Nephron progenitor cell (in vitro differentiated cells): ENCODE measurements at places on chromosomes 16 and 17.

DNA sequence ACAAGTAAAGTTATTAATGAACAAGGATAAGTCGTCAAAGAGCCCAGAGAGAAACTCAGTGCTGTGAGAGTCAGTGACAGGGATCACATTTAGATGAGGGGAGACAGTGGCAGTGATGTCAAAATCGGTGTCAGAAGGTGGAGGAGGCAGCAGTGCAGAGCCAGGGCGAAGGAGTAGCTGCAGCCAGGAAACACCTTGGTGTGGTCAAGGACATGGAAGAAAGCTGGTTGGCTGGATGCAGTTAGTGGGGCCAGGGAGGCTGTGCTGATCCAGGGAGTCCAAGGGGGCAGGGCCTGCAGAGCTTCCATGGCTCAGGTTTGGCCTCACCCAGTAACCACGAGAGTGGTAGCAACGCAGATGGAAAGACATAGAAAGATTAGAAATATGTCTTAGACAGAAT is 50.7 kb upstream of the ADORA2B start:
- H3K4me1 ChIP-seq: peaks cover 20% of the 10 kb centered on the region
- H3K27ac ChIP-seq: no peak overlapping the region
- H3K36me3 ChIP-seq: no peaks in the 10 kb centered on the region
- no peak for DNase-seq
- H3K4me3 ChIP-seq: no peak overlapping the region
- H3K27me3 ChIP-seq: peaks cover 7% of the 10 kb centered on the region

DNA sequence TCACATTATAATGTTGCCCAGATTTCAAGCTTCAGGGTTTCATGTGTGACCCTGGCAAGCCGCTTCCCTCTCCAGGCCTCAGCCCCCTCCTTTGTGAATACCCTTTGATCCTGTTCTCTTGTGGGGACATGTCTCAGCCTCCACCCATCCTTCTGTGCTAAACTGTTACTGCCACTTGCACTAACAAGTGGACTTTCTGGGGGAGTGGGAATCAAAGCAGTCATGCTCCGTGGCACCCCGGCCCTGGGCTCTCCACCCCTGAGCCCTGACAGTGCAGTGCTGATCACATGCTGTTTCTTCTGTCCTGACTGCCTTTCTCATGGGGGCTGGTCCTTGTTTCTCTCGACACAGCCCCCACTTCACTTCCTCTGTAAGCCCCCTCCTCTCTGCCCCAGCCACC is 9.7 kb upstream of the DCAF7 start:
- peaks cover 50% of the 10 kb centered on the region for H3K27me3 ChIP-seq
- peak overlapping the region; percentile 76 for H3K27ac ChIP-seq
- peak; percentile 27 for DNase-seq
- no peaks in the 10 kb centered on the region for H3K36me3 ChIP-seq

DNA sequence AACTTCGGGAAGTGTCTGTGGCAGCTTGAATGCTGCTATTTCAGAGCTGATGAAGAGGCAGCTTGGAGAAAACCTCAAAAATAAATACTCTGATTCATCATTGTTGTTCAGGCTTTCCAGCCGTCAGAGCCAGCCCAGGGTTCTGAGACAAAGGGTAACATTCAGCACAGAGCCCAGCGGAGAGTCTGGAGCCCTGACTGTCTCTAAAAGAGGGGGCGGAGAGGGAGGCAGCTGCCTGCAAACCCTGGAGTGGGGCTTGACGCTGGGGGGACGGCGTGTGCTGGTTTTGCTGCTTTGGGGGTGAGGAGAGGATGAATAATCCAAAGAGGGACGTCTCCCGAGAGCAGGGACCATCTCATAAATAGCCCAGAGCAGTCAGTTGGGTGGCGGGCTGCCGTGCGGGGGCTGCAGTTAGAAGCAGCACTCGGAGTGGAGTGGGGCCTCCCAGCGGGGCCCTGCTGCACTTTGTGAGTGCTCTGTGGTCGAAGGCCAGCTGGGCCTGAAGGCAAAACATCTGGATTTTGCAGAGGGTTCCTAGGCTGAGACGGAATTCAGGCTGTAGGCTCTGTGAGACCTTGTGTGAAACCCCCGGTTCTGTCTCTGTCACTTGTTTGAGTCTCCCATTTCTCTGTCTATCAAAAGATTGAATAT is 237.8 kb downstream of the PRKCA start:
- peak; percentile 37 for DNase-seq
- peaks cover 41% of the 10 kb centered on the region for H3K4me1 ChIP-seq
- no peaks in the 10 kb centered on the region for H3K27me3 ChIP-seq

GRCh38 chr16:51538707-51539498 is 387.8 kb upstream of the SALL1 start:
- H3K36me3 ChIP-seq: no peaks in the 10 kb centered on the region
- H3K4me1 ChIP-seq: peaks cover 100% of the 10 kb centered on the region
- H3K27ac ChIP-seq: peak overlapping the region; percentile 94
- peak overlapping the region; percentile 56 for H3K4me3 ChIP-seq
- H3K27me3 ChIP-seq: peaks cover 3% of the 10 kb centered on the region

GRCh38 chr17:1360975-1361374 is 39.0 kb downstream of the YWHAE start:
- no peaks in the 10 kb centered on the region for H3K27me3 ChIP-seq
- no peak for DNase-seq
- H3K4me3 ChIP-seq: no peak overlapping the region
- H3K36me3 ChIP-seq: peaks cover 66% of the 10 kb centered on the region

GRCh38 chr16:65480281-65481091 is 358.6 kb upstream of the CDH11 start:
- peaks cover 28% of the 10 kb centered on the region for H3K4me1 ChIP-seq
- no peaks in the 10 kb centered on the region for H3K36me3 ChIP-seq
- DNase-seq: peak; percentile 22
- no peak overlapping the region for H3K4me3 ChIP-seq
- H3K27me3 ChIP-seq: peaks cover 5% of the 10 kb centered on the region

DNA sequence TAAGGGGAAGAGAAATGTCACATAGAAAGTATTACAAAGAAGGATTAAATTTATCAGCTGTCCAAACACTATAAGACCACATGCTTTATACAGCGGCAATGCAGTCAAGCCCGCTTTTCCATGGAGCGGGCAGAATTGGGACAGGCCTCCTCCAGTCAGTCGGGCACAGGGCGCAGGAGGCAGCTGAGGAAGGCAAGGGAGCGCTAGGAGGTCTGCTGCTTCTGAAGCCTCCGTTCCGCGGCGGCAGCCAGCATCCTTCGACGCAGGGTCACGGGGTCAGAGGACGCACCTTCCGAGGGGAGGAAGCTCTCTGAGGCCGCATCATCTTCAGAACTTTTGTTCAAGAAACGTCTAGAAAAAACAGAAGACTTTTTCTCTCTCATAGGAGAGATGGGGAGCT is 62.6 kb downstream of the AMFR start:
- no peak overlapping the region for H3K27ac ChIP-seq
- H3K27me3 ChIP-seq: peaks cover 5% of the 10 kb centered on the region
- H3K4me3 ChIP-seq: no peak overlapping the region
- H3K36me3 ChIP-seq: peaks cover 54% of the 10 kb centered on the region
- peaks cover 37% of the 10 kb centered on the region for H3K4me1 ChIP-seq
- no peak for DNase-seq

DNA sequence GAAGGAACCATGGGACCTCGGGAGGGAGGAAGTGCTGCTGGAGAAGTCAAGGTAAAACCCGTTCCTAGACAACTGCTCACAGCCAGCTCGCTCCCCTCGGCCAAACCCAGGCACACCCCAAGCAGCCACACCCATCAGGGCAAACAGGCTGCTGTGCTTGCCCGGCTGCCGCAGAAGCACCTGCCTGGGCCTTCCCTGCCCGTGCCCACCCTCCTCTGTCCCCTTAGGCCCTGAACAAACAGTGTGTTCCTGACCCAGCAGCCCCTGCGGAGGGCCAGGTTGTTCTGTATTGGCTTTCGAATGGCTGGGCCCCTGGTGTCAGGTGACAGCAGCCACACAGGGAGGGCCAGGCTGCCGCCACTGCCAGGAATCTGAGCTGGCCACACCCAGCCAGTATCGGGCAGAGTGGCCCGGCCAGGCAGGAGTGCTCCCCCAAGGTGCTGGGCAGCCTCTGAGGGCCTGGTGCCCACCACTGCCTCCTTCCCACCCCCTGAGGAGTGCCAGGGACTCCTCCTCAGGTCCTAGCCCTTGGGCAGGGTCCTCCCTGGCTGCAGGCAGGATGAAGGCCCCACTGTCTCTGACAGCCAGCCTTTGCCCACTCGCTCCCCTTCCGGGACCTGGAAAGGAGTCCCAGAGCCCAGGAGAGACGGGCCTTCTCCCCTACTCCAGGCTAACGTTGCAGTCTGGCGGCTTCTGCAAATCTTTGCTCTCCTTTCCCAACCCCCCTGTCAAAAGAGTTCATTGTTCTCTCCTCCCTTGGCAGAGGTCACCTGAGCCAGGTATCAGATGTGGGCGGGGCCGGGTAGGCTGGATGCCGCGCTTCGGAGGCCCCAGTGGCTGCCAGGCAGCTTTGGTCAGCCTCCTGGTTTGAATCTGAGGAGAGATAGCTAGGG is 24.0 kb downstream of the LLGL2 start:
- H3K27me3 ChIP-seq: peaks cover 23% of the 10 kb centered on the region
- H3K27ac ChIP-seq: no peak overlapping the region
- no peak overlapping the region for H3K4me3 ChIP-seq
- peak; percentile 63 for DNase-seq
- peaks cover 63% of the 10 kb centered on the region for H3K4me1 ChIP-seq
- no peaks in the 10 kb centered on the region for H3K36me3 ChIP-seq

DNA sequence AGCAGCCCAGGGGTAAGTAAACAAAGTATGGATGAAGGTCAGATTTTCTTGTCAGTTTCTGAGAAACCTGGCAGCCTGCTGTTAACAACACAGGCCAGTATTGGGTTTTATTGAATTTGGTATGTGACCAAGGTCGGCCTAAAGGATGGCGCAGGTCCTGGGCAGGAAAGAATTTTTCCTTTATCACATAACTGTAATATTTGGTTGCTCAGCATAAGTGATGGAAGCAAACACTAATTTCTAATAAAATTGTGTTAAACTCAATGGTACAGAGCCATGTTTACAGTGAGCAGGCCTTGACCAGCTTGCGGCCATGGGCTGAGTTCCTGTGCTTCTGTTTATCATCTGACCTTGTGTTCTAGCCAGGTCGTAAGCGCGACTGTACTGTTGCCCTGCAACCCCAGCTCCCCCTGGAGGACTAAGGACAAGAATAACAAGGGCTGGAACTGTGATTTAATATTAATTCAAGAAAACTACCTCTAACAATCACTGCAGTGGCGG is 10.5 kb downstream of the POLDIP2 start:
- peaks cover 59% of the 10 kb centered on the region for H3K36me3 ChIP-seq
- no peaks in the 10 kb centered on the region for H3K27me3 ChIP-seq
- peak overlapping the region; percentile 88 for H3K27ac ChIP-seq
- H3K4me3 ChIP-seq: no peak overlapping the region
- no peak for DNase-seq
- no peaks in the 10 kb centered on the region for H3K4me1 ChIP-seq

DNA sequence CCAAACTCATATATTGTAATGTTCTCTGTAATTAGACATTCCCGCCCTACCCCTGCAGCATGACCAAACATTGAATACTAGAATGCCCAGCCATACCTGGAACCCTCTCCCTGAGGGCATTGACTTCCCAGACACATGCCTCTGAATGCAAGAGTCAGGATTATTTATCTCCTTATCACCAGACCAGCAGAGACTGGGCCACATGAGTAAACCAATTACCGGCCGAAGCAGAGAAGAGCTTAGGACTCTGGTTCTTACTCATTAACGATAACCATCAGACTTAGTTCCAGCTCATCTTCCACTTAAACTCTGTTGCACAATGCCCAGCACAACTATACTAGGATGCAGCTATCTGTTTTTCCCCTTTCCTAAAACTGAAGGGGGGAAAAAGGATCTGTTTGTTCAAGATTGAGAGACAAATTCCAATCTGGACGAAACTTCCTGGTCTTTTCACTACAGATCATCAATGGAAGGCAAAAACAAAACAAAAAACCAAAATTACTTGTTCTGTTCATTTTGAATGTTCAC is 88.2 kb upstream of the CORO6 start:
- no peak for DNase-seq
- H3K27me3 ChIP-seq: peaks cover 10% of the 10 kb centered on the region
- H3K4me1 ChIP-seq: peaks cover 27% of the 10 kb centered on the region
- no peaks in the 10 kb centered on the region for H3K36me3 ChIP-seq
- no peak overlapping the region for H3K27ac ChIP-seq
- no peak overlapping the region for H3K4me3 ChIP-seq

DNA sequence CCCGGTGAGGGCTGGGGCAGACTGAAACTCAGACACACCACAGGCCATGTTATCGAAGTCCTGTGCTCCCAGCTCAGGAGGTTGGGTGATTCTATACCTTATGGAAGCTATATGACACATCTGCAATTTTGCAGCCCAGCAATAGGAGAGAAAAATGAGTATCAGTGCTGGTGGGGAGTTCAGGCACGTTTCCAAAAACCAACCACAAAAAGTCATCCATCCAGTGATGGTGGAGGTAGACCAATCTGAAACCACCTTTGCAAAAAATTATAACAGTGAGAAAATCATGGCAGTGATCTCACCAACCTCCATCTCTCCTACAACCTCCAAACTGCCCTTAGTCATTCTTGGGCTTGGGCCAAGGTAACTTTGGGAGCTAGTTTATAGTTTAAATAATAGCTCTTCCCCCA is 327.9 kb downstream of the SLC39A11 start:
- no peak overlapping the region for H3K4me3 ChIP-seq
- peaks cover 11% of the 10 kb centered on the region for H3K27me3 ChIP-seq
- H3K27ac ChIP-seq: no peak overlapping the region

DNA sequence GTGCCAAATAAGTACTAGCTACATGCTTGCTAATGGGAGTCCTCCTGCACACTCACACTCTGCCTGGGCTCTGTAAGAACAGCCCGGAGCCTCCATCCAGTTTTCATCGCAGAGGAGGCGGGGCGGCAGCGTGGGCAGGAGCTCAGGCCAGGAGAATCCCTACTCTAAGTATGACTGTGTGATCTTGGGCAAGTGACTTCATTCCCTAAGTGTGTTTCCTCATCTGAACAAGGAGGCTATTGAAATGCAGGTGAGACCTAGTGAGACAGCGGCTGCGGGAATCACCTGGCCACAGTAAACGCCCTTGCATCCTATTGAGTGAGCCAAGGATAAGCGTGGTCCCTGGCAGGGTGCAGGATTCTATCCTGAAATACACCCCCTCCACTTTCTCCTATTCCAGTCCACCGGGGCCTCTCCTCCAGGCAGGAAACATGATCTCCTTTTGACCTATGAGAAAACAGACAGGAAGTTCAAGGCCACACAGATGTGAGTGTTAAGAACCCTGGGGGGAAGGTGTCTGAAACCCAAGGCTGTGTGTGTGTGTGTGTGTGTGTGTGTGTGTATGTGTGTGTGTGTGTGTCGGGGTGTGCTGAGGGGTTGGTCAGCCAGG is 5.2 kb upstream of the RAI1 start:
- DNase-seq: no peak
- H3K27ac ChIP-seq: peak overlapping the region; percentile 84
- peaks cover 58% of the 10 kb centered on the region for H3K4me1 ChIP-seq
- peak overlapping the region; percentile 39 for H3K4me3 ChIP-seq
- H3K27me3 ChIP-seq: peaks cover 65% of the 10 kb centered on the region
- H3K36me3 ChIP-seq: no peaks in the 10 kb centered on the region

DNA sequence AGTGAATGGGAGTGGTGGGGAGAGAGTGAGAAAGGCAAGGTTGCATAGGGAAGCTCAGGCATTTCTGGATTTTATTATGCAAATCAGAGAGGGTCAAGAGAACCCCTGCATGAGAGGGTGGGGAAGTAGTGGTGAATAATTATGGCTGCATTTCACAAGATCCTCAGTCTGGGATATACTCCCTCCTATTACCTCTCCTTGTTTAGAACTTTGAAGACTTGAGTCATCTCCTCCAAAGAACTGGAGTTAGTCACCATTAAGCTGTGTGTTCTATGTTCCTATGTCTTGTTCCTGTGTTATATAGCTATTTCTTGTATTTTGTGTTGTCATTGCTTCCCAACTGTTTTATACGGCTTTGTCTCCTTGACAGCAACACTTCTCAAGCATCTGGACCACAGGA is 18.4 kb downstream of the SOX9 start:
- H3K36me3 ChIP-seq: no peaks in the 10 kb centered on the region
- no peak for DNase-seq
- H3K4me1 ChIP-seq: peaks cover 28% of the 10 kb centered on the region
